NCI-H226 (cell line): ENCODE measurements at places on chromosomes 5 and 9.

DNA sequence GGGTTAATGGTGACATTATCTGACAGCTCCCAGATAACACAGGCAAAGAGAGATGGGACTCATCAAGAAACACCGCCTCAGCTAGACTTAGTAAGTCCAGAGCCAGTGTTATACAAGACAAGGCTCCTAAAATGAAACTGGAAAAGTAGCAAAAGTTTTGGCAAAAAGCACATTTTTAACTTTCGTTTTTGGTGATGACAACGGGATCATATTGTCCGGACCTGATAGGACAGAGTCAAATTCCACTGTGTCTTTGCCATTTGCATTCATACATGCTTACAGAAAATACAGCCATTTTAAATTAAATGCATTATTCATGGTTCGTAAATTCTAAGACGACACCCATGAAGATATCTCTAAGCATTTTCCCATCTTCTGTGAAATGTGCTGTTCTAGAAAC is 152.1 kb downstream of the CRB2 start:
- DNase-seq, result no peak

DNA sequence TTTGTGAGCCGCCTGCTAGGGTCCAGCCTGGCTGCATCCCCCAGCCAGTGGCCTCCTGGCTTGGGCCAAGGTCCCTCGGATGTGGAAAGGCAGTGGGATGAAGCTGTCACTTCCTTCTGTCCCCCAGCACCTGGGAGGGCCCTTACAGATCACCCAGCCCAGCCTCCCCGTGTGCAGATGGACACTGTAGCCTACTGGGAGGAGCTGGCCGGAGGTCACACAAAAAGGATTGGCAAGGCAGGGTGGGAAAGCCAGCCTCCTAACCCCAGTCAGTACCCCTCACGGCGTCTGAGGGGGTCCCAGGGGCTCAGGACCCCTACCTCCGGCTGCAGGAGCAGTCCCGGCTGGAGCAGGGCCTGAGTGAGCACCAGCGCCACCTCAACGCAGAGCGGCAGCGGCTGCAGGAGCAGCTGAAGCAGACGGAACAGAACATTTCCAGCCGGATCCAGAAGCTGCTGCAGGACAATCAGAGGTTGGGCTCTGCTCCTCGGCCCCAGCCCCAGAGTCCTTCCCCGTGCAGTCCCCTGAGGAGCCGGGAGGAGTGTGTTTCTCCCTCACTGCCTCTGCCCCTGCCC is 28.3 kb downstream of the LRSAM1 start:
- DNase-seq, result no peak

DNA sequence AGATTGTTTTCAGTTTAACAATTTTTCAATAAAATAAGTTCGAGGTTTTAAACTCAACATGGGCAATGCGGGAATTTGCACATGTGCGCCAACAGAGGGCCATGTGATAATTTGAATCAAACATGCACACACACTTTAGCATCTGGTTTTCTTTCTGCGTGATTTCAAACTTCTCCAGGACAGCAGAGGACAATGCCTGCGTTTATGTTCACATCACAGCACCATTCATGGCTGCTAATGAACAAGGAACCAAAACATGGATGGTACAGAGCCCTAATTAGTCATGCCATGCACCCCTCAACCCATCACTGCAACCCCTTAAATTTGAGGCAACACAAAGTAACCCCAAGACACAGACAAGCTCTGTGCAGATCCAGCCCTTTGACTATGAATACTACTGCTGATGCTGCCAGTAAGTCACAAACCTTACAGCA is 2.8 kb downstream of the SHC3 start:
- DNase-seq, result no peak

DNA sequence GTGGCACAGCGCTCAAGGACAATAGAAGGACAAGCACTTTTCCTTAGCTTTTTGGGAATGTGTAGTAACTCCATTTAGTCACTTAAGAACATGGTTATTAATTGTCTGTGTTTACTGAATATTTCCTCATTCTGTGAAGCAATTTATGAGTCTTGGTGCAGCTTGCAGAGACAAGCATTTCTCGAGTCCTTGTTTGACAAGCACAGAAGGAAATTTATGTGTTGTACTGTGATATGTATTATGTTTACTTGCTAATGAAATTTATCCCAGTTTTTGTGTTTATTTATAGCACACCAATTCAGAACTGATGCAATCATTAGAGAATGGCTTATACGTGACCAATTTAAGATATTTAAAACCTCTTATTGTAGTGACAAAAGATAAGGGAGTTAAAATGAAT is 168.6 kb downstream of the PRELID2 start:
- DNase-seq, result no peak
